ENCODE measurements at places on chromosomes 12 and 14.

DNA sequence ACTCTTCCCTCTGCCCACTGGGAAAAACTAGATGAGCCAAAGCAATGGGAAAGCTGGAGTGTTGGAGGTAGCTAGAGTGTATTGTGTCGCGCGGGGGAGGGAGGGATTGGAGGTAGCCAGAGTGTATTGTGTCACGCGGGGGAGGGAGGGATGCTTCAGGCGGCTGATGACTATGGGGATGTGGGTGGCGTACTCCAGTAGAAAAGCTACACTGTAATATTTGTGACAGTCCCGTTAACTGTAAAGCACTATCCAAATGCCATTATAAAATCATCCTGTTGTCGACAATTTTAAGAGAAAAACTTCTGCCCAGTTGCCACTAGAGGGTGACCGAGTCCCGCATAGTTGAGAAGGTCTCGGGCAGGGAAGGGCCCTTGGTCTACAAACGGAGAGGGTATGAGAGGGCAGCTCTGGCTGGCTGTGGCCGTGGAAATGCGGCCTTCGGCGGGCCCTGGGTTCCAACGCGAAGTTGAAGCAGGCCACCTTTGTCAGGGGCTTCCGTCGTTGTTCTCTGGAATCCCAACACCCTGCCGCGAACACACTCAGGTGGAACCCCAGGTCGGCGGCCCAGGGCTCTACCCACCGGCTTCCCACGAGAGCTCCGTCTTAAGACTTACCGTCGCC is 15.1 kb upstream of the PLEK2 start:
- DNase-seq: peak; percentile 71

DNA sequence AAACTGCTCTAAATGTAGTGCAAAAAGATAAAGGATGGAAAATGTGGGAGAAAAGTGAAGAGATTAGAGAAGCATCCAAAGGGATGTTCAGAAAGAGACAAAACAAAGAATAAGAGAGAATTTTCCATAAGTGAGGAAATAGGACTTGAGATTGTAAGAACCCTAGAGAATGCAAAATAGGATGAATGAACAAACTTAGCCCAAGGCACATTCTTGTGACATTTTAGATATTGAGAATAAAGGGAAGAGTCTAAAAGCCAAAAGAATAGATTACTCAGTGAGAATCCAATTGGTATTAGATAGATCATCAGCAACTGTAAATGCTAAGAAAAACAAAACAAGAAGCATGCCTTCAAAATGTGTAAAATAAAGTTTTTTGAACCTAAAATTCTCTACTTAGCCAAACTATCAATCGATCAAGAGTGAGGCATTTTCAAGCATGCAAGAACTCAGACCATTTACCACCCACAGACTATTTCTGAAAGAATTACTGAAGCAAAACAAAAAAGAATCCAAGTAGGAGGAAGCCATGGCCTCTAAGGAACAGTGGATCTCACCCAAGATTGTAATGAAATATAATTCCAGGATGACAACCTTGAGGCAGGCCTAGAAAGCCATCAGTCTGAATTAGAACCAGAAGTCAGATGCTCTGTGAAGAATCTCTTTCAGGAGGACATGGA is 33.5 kb downstream of the DYRK2 start:
- no peak for DNase-seq

DNA sequence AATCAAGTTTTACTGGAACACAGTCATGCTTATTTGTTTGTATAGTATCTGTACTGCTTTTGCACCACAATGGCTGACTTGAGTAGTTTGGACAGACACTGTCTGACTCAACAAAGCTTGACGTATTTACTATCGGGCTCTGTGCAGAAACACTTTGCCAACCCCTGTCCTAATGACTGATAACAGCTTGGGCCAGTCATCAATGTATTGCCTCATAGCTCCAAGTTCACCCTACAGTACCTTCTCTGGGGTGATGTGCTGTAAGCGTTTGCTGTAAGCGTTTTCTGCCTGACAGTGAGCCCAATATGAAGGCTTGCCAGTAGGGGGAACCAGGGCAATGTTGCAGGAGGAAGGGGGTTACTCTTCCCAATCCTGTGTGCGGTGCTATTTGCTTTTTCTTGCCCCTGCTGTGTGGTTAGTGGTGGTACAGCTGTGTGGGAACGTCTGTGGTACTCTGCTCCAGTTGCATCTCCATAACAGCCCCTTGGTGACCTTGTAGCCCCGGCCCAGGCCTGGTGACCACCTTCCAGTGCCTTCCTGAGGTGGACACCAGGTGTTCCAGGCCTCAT is 5.4 kb upstream of the CCDC177 start:
- peak; percentile 37 for DNase-seq

DNA sequence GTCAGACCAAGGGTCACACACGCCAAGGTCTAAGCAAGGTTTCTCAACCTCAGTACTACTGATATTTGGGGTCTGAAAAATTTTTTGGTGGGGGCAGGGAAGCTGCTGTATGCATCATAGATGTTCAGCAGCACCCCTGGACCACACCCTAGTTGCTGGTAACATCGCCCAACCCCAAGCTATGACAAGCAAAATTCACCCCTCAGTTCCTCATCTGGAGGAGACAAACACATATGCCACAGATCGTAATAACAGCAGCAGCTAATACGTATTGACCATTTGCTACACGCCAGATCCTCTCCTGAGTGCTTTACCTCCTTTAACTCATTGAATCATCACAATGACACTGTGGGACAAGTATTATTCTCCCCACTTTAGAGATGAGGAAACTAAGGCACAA is 46.4 kb downstream of the ACTN1 start:
- DNase-seq: no peak

DNA sequence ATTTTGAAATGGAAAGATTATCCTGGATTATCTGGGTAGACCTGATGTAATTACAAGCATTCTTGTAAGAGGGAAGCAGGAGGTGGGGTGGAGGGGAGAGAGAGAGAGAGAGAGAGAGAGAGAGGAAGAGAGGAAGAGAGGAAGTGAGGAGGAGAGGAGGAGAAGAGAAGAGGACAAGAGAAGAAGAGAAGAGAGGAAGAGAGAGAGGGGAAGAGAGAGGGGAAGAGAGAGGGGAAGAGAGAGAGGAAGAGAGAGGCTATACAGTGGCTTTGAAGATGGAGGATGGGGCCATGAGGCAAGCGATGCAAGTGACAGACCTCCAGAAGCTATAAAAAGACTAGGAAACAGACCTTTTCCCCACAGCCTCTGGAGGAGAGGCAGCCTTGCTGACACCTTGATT is 13.7 kb upstream of the CHST11 start:
- no peak for DNase-seq
